ENCODE measurements at places on chromosomes 3 and 15.

GRCh38 chr15:92596623-92597022, 59.0 kb downstream of the FAM174B start:
- DNase-seq, result no peak

DNA sequence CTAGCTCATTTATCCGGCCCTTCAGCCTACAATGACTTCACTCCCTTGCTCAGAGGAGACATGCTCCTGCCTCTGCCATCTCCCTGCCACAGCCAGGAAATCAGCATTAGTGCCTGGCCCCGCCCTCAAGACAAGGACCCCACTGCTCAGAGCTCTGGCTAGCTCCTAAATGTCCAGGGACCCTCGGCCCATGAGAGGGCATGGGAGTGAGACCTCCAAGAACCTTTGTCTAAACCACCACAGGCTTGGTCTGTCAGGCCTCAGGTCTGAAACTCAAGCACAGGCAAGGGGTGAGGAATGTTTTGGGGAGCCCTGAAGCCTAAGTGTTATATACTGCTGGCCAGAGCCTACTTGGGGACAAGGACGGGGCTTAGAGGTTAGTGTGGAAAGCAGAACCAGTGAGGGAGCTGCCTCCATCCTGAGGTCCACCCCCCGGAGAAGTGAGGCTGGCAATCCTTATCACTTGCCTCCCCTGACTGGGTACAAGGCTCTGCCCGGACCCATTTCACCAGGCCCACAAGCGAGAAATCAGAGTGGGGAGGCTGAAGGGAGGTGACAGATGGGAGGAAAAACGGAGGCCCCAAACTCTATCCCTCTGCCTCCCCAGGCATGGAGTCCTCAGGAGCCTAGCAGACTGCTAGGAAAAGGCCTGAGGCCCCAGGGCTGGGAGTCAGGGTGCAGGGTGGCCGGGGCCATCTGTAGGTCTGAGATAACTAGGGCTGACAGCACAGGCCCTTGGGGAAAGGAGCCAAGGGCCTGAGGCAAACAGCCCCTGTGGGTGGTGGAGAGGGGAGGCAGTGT, 18.8 kb downstream of the SHF start:
- DNase-seq, result no peak

GRCh38 chr15:24924153-24924552, 30.6 kb upstream of the SNRPN start:
- no peak for DNase-seq

GRCh38 chr15:55652909-55653495, 64.9 kb upstream of the PYGO1 start:
- no peak for DNase-seq

DNA sequence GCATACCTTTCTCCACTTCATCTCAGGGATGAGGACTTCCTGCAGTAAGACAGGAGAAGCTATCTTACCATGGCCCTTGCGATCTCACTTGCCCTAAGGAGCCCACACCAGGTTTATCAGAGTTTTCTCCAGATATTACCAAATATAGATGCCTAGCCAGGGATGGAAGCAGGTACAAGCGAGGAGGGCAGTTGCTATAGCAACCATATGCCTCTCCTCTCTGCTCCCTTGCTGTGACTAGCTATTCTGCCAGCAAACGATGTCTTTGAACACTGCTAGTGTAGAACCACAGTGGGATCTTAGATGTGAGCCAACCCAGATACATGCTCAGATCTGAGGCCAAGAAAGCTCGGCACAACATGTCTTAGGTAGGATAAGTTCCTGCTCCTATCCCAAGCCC, 33.9 kb downstream of the GRAMD2A start:
- no peak for DNase-seq

DNA sequence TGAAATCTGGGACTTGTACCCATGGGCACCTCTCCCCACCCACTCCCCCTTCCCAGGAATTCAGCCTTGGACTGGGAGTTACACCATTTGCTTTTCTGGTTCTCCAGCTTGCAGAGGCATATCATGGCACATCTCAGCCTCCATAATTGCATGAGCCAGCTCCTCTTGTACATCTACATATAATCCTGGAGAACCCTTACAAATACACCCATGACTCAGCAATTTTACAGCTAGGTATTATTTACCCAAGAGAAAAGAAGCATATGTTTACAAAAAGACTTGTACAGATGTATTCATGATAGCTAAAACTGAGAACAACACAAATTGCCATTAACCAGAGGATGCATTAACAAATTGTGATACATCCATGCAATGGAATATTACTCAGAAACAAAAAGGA, 58.4 kb downstream of the RPLP1 start:
- no peak for DNase-seq

GRCh38 chr3:116408473-116408872, 36.8 kb downstream of the LSAMP start:
- no peak for DNase-seq

GRCh38 chr3:112297714-112298113, 3.7 kb upstream of the SLC9C1 start:
- DNase-seq, result no peak

DNA sequence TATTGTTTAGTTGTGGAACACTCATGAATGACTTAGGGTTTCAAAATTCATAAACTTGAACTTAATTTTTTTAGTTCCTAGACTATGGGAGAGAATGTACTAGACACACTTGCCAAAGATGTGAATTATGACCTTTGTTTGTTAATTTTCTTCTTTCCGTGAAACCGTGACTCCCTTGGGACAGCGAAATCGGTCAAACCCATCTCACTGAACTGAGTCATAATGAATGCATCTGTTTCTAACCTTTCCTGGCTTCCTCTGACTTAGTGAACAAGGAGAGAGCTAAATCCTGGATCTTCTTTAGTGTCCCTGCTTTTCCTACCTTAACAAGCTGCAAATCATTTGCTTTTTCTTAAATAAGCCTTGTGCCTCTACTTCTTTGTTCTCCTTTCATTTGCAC, 85.5 kb downstream of the LARS2 start:
- no peak for DNase-seq

DNA sequence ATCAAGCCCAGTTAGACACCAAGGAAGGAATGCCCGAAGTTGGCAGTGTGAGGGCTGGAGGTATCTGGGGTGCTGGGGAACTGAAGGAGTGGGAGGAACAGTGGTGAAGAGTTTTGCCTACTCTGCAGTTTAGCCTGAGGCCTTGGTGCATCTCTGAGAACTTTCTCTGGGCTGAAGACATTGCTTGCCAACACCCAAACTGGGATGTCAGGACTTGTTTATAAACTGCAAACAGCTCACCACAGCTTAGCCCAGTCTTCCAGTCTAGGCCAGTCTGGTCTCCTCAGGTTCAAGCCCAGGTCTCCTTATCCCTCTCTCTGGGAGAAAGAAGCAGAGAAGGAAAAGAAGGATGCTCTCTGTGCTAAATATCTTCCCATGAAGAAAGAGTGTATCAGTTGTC, 68.0 kb upstream of the BOC start:
- DNase-seq, result no peak

- DNase-seq, result peak; percentile 54
Measured at GRCh38 chr15:75727851-75728715, 15.4 kb upstream of the CSPG4 start.

GRCh38 chr3:127151251-127151564, 41.7 kb upstream of the PRR23E start:
- DNase-seq, result no peak

GRCh38 chr3:118088696-118089095, 946.0 kb downstream of the IGSF11 start:
- no peak for DNase-seq

- peak; percentile 6 for DNase-seq
Measured at GRCh38 chr3:127299276-127299675, 11.4 kb upstream of the PRR20G start.

GRCh38 chr15:39874890-39875549, 45.0 kb downstream of the GPR176 start:
- peak; percentile 9 for DNase-seq

DNA sequence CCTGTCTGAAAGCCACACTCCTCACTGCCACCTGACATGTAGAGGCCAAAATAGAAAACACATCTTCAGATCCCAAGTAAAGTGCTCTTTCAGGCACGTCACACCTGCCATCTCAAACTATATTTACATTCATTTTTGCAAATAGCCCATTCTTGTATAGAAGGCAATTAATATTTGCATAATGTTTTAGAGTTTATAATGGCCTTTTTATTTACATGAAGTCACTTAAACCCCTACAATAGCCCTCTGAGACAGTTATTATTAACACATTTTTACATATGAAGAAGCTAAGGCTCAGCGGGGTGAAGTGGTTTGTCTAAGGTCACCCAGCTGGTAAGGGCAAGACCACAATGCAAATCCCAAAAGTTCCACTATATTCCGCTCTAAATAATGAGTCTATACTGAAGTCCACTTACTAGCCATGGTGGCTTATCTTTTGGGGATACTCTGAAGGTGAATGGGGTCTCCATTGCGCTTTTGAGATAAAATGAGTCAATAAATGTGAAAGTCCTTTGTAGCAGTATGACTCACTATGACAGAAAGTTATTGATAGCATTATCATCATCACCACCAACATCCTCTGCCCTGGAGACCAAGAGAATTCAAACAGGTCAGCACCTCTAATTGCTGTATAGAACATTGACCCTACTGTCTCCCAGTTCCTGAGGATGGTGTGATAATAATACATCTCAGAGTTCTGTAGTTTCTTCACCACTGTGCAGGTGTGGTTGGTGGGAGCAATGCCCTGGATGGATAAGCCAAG, 155.9 kb upstream of the BCL6 start:
- no peak for DNase-seq

- no peak for DNase-seq
Measured at GRCh38 chr3:134094491-134094890, 64.8 kb upstream of the SLCO2A1 start.

DNA sequence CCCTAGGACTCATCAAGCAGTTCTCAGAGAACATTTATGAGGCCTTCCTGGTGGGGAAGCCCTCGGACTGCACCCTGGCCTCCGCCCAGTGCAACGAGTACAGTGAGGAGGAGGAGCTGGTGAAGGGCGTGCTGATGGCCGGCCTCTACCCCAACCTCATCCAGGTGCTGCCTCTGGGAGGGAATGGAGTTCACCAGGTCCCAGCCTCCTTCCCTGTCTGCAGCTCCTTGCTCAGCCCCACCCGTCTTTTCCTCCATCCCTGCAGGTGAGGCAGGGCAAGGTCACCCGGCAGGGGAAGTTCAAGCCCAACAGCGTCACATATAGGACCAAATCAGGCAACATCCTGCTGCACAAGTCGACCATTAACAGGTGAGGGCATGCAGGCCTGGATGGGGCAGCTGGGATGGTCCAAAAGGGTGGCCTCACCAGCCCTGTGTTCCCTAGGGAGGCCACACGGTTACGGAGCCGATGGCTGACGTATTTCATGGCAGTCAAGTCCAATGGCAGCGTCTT, 46.3 kb downstream of the DHX30 start:
- DNase-seq, result no peak

- no peak for DNase-seq
Measured at GRCh38 chr3:115341208-115341607, 194.1 kb upstream of the ZBTB20 start.

DNA sequence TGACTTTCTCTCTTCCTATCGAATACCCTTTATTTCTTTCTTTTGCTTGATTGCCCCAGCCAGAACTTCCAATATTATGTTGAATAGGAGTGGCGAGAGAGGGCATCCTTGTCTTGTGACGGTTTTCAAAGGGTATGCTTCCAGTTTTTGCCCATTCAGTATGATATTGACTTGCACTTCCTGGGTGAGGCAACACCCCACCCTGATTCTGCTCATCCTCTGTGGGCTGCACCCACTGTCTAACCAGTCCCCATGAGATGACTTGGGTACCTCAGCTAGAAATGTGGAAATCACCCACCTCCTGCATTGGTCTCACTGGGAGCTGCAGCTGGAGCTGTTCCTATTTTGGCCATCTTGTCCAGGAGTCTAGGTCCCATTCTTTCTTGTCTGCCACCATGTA, 44.8 kb upstream of the KCNH8 start:
- no peak for DNase-seq

GRCh38 chr3:112101916-112102315, 15.7 kb downstream of the C3orf52 start:
- no peak for DNase-seq

GRCh38 chr3:152458376-152459117, 189.8 kb downstream of the MBNL1 start:
- DNase-seq, result no peak

DNA sequence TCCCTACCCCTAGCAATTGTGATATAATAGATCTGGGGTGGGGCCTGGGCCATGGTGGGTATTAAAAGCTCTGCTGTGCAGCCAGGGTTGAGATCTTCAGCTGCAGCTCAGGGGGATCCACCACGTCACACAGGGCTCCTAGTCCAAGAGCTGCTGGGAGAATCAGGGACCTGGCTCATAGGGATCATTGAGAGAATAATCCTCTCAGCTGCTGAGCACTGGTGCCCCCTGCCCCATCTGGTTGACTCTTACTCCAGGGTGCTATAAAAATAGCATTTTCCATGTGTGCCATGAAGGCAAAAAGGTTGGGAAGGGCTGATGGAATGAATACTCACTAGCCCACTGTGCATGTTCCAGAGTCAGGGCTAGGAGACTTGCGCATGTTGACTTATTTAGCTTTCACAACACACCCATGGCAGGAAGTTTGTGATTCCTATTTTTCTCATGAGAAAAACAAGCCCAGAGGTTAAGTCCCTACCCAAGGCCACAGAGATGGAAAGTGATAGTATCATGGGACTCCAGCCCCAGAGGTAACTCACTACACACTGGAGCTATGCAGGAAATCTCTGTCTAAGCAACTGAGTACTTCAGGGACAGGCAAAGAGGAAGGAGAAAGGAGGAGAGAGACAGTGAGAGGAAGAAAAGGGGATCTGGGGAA, 94.6 kb upstream of the HERC1 start:
- DNase-seq, result no peak

DNA sequence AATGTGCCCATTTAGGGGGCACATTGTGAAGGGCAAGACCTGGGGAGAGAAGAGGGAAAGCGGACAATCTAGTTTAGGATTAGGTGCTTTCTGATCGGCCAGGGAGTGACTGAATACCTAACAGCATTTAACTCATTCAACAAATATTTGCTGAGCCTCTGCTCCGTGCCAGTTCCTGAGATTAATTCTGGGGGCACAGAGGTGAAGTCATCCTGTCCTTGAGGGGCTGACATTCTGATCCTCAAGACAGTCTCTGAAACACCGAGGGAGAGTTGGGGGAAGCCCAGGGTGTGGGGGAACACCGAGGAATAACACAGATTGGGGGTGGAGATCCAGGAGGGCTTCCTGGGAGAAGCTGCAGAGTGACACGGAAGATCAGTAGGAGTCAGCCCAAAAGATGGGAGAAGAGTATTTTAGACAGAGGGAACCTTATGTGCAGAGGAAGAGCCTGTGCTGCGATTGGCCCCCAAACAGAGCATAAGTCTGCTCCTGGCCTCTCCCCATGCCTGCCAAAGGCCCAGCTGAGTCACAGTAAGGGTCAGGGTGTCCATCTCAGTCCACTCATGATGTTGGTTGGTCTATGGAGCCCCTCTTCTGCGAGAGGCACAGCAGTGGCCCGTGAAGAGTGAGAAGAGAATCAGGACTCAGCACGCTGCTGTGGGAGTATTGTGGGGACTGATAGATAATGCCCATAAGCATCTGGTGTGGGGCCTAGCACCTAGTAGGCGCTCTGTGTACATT, 60.2 kb downstream of the AMOTL2 start:
- DNase-seq, result no peak

DNA sequence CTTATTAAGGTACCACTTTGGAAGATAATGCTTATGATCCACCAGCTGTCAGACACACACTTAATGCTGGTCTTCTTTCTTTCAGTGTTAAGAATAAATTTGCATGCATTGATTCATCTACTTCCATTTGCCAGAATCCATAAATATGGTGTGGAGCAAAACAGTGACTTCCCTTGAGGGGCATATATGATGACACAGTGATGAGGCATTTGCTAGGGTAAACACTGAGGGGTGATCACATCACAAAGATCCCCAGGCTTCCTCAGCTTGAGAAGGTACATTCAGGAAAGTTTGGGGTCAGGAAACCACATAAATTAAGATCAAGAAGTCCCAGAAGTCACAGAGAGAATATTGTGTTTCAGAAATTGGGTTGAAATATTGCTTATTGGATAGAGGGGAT, 9.9 kb upstream of the ZBED2 start:
- no peak for DNase-seq
